ENCODE measurements at places on chromosomes 5 and 9.
A peak's percentile ranks its signal among the peaks of the same experiment; 100 is the strongest.

- no peak for DNase-seq
These were observed 202.7 kb upstream of the RGMB start for GRCh38 chr5:98570661-98571191.

- DNase-seq: no peak
These were observed 45.0 kb downstream of the SEMA6A start for GRCh38 chr5:116529615-116530014.

DNA sequence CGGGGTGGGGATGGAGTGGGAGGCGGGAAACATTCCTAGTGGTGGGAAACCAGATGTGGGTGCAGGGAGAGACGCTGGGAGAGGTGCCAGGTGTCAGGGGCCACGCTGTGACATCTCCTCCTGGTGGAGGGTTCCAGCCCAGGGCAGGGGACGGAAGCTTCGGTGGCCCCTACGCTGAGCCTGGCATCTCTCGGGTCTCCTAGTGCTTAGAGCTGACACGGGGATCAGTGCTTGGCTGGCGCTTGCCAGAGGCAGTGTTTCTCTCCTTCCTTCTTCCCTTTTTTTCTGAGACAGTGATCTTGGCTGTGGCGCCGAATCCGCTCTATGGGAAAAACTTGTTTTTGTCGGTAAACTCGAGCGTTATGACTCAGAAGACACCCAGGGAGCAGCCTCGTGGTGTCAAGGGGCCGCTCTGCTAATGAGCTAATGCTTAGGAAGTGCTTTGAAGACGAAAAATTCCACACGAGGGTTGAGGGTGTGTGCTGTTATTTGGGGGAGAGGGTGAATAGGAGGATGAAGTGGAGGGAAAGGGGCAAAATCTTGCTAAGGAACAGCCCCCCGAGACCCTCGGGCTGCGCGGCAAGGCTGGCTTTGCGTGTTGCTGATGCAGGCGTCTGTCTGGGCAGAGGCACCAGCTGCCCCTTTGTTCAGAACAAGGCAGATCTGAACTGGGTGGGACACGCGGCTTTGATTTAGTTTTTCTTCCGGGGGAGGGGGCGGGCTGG, 20.4 kb upstream of the IER5L start:
- peak; percentile 80 for DNase-seq

DNA sequence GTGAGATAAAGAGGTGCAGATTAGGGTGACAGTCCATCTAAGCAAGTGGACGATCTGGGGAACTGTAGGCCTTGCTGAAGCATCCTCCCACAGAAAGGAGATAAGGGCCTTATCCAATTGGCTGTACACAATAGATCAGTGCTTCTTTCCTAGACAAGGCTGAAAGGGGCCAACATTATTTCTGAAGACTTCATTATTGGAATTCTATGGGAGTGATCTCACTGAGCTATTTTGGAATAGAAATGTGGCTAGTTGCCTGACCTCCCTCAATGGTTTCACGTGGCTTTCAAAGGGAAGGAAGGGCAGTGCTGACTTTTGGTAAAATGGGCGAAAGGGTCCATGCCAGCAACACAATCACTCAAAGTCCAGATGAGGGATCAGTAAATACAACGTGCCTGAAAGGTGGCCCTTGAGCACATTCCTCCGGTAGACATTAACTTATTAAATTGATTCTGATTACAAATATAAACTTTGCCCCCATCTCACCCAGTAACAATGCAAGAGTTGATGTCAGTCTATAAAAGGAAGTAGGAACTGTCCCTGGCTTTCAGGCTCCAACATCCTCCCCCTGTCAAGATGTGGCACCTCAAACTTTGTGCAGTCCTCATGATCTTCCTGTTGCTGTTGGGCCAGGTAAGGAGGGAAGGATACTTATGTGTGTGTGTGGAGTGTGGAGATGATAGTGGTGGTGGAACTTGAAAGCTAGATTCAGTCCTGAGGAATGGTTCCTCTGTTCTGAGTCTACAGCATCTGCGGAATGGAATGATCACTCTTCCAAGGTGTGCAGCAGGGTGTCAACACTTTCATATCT, at the start of gene LEAP2:
Gene LEAP2, plus strand, starts transcription at position 550 of the 811 bp plus-strand sequence. Its CDS starts 27 bp downstream, at position 577.
- no peak for DNase-seq

- no peak for DNase-seq
These were observed 35.4 kb upstream of the PHF2 start for GRCh38 chr9:93541005-93541404.

- DNase-seq: no peak
These were observed 14.7 kb upstream of the ADAMTS19 start for GRCh38 chr5:129445379-129445778.

DNA sequence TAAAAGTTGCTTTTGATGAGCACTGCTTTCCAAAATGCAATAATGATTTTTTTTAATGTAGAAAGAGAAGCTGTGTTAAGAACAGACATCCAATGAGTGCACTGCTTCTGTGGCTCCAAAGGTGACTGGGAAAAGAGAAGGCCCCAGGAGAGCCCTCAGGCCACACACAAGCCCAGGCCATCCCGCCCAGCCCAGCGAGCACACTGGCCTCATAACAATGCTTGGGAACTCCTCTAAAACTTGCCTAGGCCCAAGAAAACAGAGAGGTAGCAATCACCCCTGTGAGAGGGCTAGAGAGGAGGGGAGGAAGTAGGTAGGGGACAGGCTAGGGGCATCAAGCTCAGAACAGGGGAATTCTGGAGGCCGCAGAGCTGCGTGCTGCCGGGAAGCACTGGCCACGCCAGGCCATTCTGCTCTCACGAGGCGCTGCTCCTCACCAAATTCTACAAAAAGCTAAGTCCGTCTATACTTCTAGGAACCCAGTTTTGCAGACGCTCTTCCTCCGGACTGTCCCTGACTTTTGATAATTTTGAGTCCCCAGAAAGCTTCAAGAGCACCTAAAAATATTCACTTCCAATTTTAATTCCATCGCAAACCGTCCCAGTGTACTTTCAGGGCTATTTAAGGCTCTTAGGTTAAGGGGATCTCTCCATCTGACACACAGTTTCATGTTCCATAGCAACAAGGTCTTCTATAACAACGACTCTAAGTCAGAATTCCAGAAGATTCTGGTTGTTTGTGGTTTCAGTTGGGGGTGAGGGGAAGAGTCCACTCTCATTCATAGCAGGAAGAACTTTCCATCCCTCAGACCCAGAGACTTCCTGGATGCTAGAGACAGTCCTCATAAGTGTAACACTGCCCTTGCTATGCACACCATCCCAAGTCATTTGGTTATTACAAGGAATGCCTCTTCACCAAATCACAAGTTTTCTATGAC, 51.0 kb downstream of the HABP4 start:
- no peak for DNase-seq

DNA sequence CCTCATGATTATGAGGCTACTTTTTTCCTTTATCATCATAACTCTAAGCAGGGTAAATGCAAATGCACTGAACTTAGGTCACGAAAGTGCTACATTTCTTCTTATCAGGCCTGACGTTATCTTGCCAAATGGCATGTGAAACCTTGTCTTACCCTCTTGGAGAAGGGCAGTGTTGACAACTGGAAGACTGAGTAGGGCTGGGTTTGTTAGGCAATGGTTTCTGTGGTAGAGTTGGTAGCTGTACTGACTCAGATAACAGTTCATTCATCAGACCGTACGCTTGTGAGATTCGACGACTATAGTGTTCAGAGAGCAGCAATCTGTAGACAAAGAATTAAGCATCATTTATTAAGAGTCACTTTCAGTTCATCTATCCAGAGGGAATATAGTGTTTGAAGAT, 127.7 kb downstream of the CPLANE1 start:
- DNase-seq: no peak

DNA sequence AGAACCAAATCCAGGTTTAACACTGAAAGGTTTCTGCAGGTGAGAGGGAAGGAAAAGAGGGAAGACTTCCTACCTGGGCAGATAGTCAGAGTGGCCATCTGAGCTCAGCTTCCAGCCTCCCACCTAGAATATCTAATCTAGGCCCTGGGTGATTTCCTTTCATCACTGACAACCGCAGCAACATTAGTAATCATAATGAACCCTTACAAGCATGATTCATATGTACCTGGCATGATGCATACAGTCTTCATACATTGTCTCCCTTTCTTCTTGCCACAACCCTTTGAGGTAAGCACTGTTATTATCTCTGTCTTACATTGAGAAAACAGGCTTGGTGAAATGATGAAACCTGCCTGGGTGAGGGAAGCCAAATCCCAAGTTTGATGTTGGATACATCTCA, 13.5 kb downstream of the AFAP1L1 start:
- DNase-seq: no peak

Measured in sciatic nerve (tissue), 2 donors.